ENCODE measurements at places on chromosomes 5 and 9.

DNA sequence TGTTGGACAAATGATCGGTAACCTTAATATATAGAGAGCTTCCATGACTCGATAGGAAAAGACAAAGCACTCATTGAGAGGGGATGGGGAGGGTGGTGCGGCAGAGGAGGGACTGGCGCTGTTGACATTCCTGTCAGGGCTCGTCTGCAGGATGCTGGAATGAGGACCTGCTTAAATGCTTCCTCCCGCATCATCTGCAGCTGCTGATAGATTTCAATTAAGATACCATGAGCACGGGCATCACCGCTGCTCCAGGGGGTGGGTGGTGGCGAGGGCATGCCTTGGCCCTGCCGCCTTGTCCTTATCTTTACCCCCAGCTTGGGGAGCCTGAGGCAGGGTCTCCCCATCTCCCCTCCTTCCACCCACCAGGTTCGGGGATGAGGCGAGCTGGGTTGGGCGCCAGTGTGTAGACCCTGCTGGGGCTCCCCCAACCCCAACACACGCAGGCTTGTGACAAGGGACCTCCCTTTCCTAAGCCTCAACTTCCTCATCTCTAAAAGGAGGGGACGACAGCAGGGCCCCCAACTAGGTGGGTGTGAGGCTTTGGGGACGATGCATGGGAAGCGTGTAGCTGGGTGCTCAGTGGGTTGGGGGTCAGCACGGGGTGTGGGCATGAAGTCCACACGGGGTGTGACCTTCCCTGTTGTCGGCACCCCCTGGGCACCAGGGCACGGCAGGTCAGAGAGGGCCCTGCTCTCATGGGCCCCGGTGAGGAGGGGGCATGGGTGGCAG, 11.7 kb upstream of the QRFP start:
- DNase-seq: no peak

GRCh38 chr9:109114670-109115069, 5.1 kb downstream of the TMEM245 start:
- no peak for DNase-seq

GRCh38 chr5:36172599-36172998, 20.7 kb downstream of the SKP2 start:
- no peak for DNase-seq

DNA sequence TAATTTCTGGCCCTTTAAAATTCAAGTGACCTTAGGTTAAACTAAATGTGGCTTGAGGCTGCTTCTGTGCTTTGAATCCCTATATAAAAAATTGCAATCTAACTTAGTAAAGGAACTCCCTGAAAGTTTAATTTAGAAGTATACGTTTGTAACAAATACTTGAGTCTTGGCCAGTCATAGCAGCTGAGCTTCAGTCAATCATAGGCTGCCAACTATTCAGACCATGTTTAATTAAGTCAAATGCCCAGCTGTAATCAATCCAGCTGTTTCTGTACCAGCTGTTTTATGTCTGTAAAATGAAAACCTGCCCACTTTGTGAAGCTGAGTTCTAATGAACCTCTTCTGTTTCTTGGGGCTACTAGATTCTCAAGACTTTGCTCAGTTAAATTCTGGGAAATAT, 760.1 kb downstream of the MAT2B start:
- no peak for DNase-seq

DNA sequence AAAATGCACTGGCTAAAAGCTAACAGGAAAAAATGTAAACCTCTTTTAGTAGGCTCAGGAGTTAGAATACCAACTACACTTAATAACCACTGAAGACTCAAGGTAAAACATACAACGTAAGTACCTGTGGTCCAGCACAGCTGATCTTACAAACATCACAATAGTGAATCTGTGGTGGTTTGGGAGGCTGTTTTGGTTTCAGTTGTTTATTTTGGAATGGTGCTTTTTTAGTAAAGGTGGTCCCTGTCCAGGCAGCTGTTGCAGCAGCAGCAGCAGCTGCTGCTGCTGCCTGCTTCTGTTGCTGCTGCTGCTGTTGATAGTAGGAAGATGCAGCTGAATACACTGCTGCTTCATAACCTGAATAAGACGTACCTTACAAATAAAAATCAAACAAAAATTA, 37.9 kb downstream of the ZFR start:
- DNase-seq: no peak

- DNase-seq: no peak
Observed at GRCh38 chr5:68823301-68823700, 270.5 kb upstream of the SLC30A5 start.

- DNase-seq: no peak
Observed at GRCh38 chr5:98187945-98188344, 585.5 kb upstream of the RGMB start.

DNA sequence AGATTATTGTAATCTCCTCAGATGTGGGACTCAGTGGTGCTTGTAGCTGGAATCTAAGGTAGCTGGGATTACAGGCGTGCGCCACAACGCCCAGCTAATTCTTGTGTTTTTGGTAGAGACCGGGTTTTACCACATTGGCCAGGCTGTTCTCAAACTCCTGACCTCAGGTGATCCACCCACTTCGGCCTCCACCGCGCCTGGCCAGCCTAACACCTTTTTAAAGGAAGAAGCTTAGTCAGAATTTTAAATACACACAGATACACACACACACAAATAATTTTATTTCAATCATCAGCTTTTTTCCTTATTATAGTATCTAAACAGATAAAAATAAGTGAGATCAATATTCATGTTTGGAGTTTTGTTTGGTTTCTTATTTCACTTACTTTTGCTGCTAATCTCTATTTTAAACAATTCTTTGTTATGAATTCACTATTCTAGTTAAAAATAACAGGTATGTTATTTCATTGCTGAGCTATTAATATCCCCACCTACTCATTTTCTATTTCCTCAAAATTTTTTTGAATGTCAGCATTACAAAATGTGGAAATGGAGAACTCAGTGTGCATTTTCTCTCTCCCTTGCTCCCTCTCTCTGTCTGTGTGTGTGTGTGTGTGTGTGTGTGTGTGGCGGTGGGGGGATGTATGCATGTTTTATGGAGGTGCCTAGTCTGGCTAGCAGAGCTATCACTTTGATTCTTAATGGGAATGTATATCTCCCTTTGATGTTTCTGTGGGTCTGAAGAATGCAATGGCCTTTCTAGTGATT, 960.6 kb upstream of the DMAC1 start:
- no peak for DNase-seq

- DNase-seq: no peak
Observed at GRCh38 chr5:65512170-65512937, 30.6 kb upstream of the ADAMTS6 start.

DNA sequence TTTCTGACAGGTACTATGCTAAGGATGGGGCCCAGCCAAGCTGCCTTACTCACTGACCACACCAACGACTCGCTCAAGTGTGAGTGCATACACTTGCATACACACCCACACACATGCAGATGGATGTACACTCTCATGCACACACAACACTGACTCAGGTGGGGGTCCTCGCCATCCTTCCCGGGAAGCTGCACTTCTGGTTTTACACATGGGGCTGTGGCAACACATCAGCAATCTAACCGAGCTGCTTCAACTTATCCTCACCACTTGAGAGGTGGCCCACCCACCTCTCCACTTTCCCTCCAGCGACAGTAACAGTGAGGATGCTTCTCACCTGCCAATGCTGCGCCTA, 67.2 kb upstream of the SLC25A51 start:
- no peak for DNase-seq
